ENCODE measurements at places on chromosomes 1 and 21.

- DNase-seq, result no peak
These were observed 11.8 kb downstream of the ZBED6 start for GRCh38 chr1:203807196-203807595.

DNA sequence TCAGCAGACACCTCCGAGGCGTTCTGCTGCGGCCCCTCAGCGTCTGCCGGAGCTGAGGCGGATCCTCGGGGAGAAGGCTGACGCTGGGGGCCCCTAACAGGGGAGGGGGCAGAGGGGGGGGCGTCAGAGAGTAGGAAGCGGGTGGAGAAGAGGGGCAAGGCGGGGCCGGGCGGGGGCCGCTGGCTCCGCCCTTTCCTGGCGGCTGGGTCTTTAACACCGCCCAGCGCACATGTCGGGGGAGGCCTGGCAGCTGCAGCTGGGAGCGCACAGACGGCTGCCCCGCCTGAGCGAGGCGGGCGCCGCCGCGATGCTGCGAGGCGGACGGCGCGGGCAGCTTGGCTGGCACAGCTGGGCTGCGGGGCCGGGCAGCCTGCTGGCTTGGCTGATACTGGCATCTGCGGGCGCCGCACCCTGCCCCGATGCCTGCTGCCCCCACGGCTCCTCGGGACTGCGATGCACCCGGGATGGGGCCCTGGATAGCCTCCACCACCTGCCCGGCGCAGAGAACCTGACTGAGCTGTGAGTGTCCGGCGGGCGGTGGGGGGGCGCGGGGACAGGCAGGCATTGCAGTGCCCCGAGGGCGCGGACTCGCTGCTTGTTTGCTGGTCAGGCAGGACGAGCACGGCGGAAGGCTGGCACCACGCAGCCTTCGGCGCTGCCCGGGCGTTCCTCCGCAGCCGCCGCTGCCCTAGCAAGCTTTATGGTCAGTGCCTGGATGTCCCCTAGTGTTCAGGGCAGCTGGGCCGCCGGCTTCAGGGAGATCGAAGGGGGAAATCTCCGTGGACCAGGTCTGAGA, at the start of gene NTRK1:
NTRK1 (plus strand) TSS at position 238 of the 796 bp plus-strand sequence; CDS start at position 308, 70 bp downstream.
- no peak for DNase-seq

DNA sequence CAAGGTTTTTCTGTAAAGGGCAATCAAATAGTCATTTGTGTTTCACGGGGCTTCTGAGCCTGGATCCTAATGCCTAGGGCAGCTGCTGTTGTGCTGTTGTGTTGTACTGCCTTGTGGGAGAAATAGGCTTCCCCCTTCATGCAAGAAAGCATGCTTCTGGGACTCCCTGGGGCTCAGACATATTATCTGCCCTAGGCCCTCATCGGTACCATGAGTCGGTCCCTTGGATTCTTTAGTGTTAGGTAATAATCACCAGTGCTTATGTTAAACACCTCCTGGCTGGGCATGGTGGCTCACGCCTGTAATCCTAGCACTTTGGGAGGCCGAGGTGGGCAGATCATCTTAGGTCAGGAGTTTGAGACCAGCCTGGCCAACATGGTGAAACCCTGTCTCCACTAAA, 245.9 kb downstream of the TNR start:
- no peak for DNase-seq

DNA sequence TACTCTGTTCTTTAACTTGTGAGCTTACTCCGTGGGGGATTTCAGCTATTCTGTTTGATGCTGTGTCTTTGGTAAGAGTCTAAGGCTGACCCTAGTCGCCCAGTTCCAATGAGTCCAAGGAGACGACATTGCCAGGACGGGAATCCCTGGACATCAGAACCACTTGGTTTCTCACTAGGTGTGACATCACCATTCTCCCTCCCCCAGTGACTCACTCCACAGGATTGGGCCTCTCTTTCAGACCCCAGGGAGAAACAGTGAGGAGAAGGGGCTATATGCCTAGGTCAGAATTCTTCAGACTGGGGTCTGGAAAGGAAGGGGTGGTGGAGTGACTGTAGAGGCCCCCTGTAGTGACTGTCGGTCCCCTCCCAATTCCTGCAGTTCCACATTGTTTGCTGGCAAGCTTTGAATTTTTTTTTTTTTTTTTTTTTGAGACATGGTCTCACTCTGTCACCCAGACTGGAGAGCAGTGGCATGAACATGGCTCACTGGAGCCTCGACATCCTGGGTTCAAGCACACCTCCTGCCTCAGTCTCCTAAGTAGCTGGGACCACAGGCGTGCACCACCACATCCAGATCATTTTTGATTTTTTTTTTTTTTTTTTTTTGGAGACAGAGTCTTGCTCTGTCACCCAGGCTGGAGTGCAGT, 21.3 kb downstream of the ALPL start:
- no peak for DNase-seq

DNA sequence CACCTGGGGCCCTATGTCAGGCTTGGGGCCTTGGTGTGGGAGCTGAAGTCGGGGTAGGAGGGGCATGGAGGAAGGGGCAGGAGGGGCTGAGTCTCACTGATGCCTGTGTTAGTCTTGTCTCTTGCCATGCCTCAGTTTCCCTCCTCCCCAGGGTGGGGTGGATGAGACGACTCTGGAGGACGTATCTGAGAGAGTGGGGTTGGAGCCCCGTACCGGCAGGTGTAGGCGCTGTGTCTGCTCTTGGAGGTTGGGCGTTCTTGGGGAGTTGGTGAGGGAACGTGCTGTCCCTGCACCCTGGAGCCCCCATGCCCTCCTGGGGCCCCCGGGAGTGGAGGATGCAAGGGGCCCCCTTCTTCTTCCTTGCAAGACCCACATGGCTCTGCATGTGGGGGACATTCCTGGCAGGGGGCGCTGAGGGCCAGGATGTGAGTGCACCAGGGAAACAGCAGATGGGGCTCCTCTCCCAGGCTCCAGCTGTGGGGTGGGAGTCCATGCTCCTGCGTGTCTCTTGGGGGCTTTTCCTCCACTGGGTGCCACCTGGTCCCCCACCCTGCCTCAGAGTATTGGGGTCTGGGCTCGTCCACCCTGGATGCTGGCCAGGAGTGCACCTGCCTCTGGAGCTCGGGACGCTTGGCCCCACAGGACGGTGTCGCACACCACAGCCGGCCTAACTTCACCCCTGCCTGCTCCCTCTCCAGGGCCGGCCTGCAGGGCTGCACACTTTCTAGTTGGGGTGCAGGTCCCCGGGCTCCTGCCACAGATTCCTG, 1.4 kb upstream of the TNFRSF14 start:
- DNase-seq, result no peak

GRCh38 chr1:62307895-62308492, 11.2 kb downstream of the KANK4 start:
- DNase-seq, result no peak

DNA sequence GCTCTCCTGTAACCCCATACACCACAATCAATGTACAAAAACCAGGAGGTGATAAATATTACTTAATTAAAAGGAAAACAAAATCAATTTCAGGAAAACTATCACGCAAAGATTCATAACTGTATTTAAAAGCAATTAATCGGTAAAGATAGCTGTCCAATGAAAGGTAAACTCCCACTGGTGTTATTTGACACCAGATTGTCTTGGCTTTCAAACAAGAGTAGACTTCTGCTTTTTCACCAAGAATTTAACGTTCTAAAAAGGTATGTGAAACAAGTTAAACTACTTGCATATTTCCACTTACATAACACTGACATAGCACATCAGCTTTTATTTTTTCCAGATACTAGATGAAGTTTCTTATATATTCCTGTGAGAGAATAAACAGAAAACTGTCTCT, 3.5 kb downstream of the PLPP3 start:
- DNase-seq, result no peak

DNA sequence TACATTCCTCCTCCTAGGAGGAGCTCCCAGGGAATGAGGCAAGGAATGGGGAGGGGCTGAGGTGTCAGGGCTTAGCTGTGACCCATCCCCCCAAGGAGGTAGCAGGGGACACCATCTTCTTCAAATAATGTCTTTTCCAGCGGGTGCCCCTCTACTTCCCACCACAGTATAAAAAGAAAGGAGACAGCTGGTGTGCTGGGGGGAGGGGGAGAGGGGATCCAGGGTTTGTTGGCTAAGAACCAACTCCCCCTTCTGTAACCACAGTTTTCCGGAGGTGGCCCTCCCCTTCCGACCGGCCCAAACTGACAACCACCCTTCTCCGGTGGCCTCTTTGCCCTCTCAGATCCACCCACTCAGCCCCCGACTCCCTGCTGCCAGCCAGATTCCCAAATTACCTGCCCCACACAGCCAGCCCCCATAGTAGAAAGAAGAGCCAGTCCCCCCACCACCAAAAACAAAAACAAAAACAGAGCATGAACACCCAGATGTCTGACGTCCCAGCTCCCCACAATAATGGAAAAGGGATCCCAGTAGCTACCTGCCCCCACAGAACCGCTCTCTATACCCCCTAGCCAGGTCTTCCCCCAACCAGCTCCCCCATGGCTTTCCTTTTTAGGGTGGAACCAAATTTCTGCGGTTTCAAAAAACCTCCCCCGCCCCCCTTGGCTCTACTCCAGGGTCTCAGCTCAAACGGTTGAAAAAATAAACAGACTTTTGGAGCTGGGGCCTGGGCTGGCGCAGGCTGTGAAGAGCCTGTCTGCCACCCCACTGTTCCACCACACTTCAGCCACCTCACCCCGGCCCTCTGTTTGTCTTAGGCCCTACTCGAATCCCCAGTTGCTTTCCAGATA, 2.1 kb downstream of the ARHGEF2 start:
- no peak for DNase-seq
